ENCODE measurements at places on chromosomes 12 and 14.

- no peak for DNase-seq
Observed at GRCh38 chr12:105499205-105499604, 168.7 kb downstream of the C12orf75 start.

- no peak for DNase-seq
Observed at GRCh38 chr12:122202017-122202416, 1.5 kb upstream of the B3GNT4 start.

DNA sequence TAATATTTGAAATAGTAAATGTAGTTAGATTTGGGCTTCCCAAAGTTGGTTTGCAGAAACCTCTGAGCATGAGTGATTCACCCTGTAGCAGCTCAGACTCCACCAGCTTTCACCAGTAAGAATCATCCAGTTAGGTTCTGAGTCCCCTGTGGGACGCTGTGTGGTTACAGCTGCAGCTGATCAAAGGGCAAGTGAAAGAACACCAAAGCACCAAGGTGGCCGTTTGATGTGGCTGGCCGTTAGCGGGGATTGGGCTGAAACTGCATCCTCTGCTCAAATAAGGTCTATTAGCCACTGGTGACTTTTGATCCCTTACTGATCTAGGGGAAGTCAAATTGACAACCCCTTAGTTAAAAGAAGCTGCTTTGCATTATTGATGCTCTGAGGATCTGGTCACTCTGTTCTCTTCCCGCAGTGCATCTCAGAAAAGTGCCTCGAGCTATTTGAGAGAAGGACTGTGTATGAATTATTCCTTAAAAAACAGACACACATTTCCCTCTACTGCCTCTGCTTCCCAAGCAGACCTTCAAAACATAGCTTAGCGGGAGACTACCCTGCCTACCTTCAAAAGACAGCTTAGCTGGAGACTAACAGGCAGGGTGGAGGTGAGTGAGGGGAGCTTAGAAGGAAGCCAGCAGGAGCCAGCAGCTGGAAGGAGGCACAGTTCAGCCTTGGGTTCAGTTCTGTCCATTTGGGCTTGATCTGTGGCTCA is 3.7 kb downstream of the ABHD12B start:
- peak; percentile 66 for DNase-seq

GRCh38 chr12:62643486-62643885 is 176.9 kb downstream of the MON2 start:
- no peak for DNase-seq

DNA sequence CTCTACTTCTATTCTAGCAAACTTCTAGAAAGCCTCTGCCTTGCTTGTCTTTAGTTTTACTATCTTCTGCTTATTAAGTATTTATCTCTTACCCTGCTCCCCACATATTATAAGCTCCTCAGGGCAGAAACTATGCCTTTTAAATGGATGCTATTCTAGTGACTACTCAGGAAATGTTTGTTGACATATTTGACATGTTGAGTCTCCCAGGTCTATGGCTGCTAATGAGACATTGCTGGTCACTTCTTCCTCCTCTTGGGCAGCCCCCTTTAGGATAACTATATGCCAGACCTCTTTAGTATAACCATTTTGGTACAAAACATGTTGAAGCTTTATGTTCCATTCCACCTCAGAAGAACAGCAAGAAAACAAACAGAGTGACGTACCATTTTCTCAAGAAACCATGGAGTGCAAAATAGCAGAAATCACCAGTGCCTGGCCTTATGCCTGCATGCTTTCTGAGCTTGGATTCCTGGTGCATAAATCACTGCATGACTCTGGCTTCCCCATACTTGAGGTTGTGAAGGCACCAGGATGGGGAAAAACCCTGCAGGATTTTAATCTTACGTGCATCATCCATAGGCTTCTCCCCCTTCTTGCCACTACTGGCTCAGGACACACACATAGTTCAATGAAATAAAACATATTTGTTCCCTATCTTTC is 202.6 kb downstream of the TMX1 start:
- no peak for DNase-seq

- no peak for DNase-seq
Observed at GRCh38 chr12:116864371-116865160, 16.7 kb downstream of the HRK start.

- DNase-seq, result no peak
Observed at GRCh38 chr14:33062881-33063280, 124.2 kb downstream of the NPAS3 start.

GRCh38 chr14:47365233-47365632 is 310.2 kb downstream of the MDGA2 start:
- no peak for DNase-seq

- no peak for DNase-seq
Observed at GRCh38 chr14:96863327-96863985, 66.3 kb downstream of the VRK1 start.

DNA sequence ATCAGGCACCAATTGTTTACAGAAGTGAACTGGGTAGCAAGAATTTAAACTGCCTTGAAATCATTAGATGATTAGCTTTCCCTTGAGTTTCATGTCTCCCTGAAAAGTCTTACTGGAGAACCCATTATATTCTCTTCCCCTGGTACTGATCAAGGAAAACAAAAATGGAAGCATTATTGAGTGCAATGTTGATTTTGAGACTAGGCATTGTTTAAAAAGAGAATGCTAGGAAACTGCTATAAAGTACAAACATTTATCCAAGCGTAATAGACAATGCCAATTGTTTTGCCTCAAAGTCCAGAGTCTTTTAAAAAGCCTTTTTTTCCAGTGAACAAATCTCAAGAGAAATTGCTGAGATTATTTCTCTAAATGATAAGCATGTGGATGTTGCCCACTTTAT is 197.0 kb downstream of the CCER1 start:
- DNase-seq, result no peak

- DNase-seq, result no peak
Observed at GRCh38 chr14:77316872-77317301, 3.8 kb downstream of the POMT2 start.

DNA sequence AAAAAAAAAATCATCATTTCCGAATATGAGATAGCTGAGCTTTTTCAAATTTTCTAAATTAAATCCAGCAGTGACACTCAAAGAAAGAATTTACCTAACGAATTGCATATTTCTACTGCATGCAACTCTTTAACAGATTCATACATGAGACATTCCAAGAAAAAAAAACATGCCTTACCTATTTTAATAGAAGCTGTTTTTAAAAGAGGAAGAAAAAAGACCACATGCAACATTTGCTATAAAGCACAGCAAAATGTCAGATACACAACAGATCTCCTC is 18.5 kb downstream of the CORO1C start:
- no peak for DNase-seq

- DNase-seq, result no peak
Observed at GRCh38 chr12:57735198-57735855, 3.2 kb downstream of the AGAP2 start.

DNA sequence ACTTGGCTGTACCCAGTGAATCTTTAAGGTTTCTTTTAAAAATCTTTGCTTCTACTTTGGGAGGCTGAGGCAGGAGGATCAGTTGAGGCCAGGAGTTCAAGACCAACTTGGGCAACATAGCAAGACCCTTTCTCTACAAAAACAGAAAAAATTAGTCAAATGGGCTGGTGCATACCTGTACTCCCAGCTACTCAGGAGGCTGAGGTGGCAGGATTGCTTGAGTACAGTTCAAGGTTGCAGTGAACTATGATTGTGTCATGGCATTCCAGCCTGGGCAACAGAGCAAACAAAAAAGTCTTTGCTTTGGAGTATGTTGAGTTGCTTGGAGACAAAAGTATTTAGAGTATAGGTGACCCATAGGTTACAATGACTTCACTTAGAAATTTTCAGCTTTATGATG is 6.2 kb upstream of the DDX55 start:
- no peak for DNase-seq

DNA sequence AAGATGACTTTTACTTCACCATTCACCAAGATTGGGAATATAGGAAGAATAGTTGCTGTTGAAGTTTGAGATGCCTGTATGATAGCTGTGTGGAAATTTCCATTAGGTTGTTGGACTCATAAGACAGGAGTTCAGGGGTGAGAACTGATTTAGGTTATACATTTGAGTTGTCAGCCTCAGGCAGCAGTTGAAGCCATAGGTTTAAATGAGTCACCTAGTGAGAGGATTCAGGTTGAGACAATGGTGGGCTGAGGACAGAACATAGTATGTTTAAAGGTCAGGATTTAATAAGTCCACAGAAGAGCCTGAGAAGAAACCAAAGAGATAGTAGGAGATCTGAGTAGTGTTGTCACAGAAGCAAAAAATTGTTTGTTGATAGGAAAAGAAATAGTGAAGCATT is 63.6 kb upstream of the MON2 start:
- no peak for DNase-seq

- DNase-seq, result no peak
Observed at GRCh38 chr12:108115123-108116121, 13.7 kb upstream of the WSCD2 start.

GRCh38 chr12:80000831-80001230 is 65.9 kb upstream of the PPP1R12A start:
- DNase-seq, result no peak

All from CD4-positive, alpha-beta T cell treated with Interleukin-4 for 4 hours (primary cell).